Ascending aorta (tissue), 2 donors: ENCODE measurements at places on chromosomes 1 and 21.

GRCh38 chr1:232973652-232974611 lies 23.5 kb downstream of the NTPCR start:
- no peak for DNase-seq

DNA sequence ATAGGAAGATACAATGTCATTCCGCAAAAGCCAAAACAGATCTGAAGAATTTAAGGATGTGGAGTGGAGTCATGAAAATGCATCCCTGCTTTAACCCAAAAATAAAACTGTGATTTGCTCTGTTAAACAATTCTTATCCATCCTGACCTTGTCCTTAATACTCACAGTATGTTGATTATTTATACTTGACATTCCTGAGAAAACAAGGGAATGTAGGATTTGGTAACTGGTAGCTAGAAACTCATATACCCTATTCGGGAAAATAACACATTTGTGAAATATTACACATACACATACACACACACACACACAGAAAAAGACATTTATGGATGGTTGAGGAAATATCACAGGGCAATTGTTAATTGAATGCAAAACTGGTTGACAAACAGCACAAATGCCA lies 80.2 kb downstream of the FMN2 start:
- DNase-seq, result no peak

- no peak for DNase-seq
Observed at GRCh38 chr1:212698467-212699103, 1.1 kb downstream of the BATF3 start.

GRCh38 chr1:165330483-165330882 lies 26.0 kb downstream of the LMX1A start:
- no peak for DNase-seq

DNA sequence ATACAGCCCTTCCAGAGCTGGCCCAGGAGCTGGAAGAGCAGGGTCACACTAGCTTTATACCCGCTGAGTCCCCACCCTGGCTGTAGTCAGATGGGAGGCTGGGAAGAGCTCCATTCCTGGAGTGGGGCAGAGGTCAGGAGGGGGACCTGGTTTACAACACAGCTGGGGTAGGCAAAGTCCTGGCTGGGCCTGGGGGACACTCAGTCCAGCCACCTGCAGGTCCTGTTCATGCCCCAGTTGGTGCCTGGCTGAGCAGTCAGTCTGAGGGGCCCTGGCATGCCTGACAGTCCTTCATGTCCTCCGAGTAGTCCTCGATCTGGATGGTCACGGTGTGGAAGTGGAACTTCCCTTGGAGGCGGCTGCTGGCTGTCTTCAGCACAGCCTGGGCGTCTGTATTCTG lies 7.0 kb downstream of the SLC30A2 start:
- DNase-seq, result no peak

DNA sequence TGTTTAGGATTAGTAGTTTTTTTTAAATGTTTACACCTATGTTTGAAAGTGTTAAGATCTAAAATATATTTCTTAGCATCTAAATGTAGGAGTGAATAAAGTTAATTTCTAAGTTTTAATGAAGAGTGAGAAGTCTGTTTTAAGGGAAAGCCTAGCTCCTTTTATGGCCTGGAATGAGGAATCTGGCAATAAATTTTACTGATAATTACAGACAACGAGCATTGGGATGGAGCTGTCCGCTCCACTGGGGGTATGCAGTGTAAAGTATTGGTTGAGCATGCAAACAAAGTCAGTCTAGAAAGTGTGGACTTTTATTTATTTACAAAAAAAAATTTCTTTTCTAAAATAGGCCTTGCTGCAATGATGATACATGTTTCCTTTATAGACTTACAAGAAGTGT lies 19.0 kb downstream of the CLIC6 start:
- DNase-seq, result no peak

GRCh38 chr1:63248216-63248615 lies 74.2 kb upstream of the FOXD3 start:
- DNase-seq, result no peak

DNA sequence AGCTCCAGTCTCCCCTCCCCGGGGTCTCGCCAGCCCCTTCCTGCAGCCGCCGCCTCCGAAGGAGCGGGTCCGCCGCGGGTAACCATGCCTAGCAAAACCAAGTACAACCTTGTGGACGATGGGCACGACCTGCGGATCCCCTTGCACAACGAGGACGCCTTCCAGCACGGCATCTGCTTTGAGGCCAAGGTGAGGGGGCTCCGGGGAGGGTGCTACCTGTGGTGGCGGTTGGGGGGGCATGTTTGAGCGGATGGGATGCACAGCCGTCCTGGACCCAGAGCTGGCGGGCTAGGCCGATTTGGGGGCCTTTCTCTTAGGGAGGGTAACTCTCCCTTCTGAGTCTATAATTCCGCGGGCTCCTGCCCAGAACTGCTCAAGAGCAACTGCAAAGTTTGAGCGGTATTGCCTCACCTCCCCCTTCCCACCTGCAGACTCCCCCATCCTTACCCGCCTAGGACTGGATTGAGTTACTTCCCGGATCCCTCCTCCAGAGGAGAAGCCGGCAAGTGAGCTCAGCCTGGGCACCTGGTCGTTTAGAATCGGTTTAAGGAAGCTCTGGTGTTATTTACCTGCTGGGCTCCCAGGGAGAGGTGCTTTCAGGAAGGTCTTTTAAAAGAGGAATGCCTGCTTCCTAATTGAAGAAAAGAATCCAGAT lies 730 bp downstream of the NOS1AP start:
- DNase-seq, result no peak

GRCh38 chr1:164804366-164804765 lies 245.4 kb downstream of the PBX1 start:
- no peak for DNase-seq

GRCh38 chr1:170402476-170403311 lies 129.3 kb upstream of the GORAB start:
- no peak for DNase-seq

DNA sequence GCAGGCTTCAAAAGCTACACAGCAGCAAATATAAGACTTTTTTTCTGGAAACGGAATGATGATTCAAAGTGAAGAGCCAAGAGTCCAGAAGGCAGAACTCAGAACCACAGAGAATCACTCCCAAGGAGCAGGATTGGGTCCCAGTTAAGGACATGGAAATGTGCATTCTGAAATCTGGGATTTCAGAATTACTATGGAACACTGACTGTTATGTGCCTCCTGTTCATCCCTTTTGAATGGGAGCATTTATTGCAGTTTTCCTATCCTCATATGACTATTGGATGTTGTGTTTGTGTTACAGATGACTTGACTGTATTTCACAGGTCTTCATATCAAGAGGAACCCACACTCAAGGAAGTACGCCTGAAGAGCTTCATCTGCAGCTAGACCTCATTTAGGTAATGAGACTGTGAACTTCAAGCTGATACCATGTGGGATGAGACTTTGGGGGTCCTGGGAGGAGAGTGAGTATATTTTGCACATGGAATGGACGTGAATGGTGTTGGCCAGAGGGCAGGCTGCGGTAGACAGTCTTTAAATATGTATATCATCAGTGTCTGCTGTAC lies 17.1 kb upstream of the CAP1 start:
- no peak for DNase-seq

DNA sequence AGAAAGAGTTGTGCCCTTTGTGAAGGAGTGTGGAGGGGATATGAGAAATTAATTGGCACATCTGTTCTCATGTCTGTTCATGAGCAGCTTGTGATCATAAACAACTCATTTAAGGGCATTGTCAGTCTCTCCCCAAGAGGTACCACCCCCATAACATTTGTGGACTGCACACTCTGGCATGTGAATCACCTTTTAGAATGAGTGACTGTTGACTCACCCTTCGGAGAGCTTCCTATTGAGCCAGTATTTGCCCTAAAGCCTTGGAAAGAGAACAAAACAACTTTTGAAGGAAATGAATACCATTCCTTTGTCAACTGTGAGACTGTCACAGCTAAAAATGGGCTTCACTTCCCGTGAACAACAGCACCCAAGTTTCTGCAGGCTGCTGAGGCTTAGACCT lies 27.5 kb upstream of the MYSM1 start:
- no peak for DNase-seq

GRCh38 chr1:6464514-6464836 lies 1.5 kb downstream of the TNFRSF25 start:
- no peak for DNase-seq

GRCh38 chr1:178614286-178614685 lies 101.4 kb downstream of the TEX35 start:
- no peak for DNase-seq

GRCh38 chr1:42379794-42380585 lies 602 bp upstream of the RIMKLA start:
- DNase-seq, result no peak

DNA sequence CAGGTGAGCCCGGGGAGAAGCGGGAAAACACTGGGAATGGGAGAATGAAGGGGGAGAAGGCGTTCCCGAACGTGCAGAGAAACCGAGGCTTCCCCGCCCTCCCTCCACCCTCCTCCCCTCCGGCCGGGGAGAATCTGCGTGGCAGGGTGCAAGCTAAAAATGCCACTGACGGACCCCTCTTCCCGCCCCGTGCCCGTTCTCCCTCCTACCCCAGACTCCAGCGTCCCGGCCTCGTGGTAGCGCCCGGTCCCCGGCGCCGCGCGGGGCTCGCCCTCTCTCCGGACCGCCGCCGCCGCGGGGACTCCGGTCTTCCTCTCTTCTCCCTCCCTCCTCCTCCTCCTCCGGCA lies 81.6 kb upstream of the AK4 start:
- DNase-seq, result no peak

DNA sequence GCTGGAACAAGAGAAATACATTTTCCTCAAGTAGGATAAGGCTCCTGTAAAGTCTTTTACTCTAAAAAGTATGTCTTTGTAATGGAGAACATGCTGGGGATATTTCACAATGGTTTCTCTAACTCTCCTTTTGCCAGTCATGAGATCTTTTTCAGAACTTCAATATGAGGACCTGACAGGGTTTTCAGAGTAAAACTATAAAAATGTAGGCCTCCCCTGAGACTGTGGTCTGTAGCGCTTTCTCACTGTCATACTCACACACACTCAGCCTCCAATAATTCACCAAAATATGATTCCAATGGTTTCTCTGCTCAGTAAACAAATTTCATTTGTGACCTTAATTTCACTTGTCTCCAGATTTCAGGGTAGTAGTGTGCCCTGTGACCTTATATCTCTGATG lies 440.1 kb upstream of the PTBP2 start:
- no peak for DNase-seq

DNA sequence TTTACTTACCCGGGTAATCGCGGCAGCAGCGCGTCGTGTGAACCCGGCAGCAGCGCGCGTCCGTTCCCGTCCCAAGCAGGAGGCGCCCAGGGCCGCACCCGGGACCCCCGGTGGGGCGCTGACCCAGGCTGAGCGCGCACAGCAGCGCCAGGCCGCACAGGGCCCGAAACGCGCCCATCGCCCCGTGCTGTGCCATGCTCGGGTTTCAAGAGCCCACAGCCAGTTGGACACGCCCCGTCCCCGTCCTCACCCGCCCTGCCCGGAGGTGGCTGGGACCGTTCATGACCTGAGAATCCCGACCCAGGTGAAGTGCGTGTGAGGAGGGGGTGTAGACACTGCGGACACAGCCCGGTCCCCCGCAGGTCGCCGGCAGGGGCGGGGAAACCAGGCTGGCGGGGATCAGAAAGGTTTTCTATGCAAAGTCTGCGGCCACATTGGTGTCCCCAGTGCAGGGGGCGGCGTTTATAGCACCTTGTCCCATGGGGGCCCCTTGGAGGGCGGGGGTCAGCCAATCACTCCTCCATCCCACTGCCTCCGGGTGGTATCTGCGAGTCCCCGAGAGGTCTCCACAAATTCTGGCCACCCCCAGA lies at the start of gene TNFRSF18:
TNFRSF18 (minus strand) TSS at position 217 of the 590 bp plus-strand sequence; CDS start at position 196, 21 bp downstream.
- DNase-seq, result no peak

- DNase-seq, result no peak
Observed at GRCh38 chr21:14615359-14615974, 69.4 kb upstream of the SAMSN1 start.
